ENCODE measurements at places on chromosomes 4 and X.

DNA sequence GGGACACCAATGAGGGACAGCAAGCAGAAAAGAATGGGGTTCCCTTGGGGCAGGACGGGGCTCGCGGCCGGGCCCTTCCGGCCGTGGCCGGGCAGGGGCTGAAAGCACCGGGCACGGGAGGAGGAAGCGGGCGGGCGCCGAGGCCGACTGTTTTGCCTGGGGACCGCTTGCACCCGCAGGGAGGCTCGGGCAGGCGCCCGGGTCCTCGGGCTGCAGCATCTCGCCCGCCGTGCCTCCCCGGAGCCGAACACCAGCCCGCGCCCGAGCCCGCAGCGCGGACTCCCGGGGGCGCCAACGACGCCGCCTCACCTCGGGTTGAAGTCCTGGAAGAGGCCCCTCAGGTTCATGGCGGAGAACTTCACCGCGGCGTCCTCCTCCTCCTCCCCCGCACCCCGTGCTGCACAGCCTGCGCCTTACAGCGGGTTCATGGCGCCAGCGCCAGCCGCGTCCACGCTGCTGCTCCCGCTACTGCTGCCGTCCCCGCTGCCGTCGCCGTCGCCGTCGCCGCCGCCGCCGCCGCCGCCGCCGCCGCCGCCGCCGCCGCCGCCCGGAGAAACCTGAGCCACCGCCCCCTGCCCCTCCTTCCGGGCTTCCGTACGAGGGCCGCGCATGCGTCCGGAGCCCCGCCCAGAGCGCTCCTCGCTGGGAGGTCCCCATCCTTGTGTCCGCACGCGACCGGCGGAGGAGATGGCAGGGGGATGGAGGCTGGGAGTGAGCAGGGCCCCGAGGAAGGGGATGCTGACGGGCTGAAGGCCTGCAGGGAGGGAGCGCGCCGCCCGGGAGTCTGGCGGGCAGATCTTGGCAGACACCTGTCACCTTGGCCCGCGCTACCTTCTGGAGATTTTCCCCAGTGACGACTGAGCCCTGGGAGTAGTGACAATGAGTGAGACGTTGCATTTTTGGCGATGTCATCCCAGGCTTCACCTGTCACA is at the start of gene TMEM185A:
Gene TMEM185A (minus strand): TSS at position 559 of the 932 bp plus-strand sequence. CDS start 212 bp downstream, at position 347.
- DNase-seq: peak; percentile 55

- peak; percentile 1 for DNase-seq
These were observed 157.2 kb downstream of the CFAP299 start for GRCh38 chr4:80492761-80493160.

GRCh38 chr4:102430461-102430910 is 70.7 kb upstream of the NFKB1 start:
- no peak for DNase-seq

DNA sequence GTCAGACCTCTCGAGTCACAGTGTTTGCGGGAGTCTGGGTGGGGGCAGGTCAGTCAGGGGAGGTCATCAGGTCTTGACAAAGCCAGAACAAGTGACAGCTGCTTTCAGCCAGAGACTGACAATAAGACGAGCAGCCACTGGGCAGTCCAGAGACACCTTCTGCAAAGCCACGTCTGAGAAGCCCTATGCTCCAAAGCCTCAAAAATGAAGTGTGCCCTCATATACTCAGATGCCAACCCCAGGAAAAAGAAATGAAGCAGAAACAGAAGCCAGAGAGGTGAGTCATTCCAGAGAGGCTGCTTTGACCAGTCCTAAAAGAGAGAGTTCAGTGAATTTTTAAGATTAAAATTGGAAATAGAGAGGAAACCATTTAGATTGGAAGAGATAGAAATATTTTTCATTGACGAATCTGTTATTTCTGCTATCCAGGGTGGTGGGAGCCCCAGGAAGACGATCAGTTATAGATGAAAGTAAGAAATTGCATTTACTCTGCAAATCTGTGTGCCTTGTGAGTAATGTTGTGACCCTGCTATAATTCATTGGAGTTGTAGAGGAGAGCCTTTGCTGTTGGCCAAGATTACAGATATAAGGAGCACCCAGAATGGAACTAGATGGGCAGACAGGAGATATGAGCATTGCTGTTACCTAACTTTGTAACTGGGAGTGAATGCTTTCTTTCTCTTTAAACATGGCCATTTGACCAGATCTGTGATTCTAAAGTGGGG is 77.9 kb downstream of the LRRC66 start:
- DNase-seq: no peak

DNA sequence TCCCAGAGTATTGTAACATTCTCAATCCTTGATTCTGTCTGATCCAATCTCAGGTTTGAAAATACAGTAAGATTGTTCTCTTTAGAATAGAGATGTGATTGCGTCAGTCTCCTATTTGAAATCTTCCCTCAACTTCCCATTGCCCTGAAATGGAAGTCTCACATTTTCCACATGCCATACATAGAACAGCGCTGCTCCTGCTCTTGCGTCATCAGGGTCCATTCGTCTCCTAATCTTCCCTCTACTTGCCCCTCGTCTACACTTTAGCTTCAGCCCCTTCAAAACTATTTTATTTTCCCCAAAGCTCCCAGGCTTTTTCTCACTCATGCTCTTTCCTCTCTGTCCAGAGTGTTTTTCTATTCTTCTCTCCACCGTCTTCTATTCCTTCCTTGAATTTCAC is 301.7 kb upstream of the MAGEB2 start:
- no peak for DNase-seq

DNA sequence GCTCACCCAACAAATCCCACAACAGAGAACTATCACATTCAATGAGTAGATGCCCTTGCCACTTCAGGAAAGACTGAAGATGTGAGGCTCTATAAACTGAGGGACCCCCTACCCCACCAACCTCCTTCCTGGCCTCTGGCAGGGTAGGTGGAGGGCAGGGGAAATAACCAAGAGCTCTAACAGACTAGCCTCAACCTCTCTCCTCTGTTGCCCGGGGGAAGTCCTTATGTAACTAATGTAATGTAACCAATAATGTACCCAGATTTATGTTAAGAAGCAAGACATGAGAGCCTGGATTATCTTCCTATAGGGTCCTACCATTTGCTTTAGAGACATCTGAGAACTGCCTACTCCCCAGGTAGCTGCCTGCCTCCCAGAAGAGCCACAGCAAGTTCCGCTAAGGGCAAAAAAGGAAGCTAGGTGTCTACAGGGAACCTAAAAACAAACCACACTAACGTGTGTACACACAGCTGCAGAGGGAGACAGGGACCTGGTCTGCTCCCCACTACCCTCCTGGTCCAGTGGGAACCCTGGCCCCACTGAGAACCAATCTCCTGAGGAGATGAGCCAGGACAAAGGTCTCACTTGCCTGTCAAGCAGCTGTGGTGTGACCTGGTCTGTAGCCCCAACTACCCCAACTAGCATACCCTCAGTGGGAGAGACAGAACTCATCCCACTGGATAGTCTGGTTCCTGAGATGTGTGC is 17.7 kb downstream of the OTUD5 start:
- no peak for DNase-seq

DNA sequence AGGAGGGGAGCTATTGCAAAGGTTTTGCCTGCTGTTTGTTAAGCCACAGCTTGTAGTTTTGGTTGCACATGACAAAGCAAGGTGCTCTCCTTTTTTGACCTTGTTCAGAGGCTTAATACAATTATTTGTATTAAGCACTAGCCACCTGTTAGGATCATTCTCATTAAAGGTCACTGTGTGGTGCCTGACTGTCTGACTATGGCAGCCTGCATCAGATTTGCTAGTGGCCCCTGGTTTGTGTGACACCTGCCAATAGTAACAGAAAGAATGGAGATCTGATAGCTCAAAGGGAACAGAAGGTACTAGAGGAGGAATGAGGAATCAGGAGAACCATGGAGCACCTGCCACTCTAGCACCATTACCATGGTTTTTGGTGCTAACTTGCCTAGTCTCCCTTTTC is 102.5 kb downstream of the POLA1 start:
- DNase-seq: no peak

DNA sequence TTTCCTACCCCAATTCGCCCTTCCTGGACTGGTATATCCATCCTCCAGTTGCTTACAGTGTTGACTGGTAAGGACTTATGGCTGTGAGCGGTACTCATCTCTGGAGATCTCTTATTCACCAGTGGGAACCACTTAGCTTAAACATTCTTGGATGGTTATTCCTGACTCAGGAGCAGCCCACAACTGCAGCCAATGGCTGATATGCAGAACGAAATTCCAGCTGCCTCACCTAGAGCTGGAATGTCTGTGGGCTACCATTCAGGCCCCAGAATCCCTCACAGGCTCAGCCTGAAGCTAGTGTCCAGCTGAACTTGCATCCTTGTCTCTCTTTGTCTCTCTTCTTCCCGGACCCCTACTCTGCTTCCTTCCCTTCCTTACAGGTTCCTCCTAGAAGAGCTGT is 138.9 kb upstream of the SMIM31 start:
- no peak for DNase-seq

DNA sequence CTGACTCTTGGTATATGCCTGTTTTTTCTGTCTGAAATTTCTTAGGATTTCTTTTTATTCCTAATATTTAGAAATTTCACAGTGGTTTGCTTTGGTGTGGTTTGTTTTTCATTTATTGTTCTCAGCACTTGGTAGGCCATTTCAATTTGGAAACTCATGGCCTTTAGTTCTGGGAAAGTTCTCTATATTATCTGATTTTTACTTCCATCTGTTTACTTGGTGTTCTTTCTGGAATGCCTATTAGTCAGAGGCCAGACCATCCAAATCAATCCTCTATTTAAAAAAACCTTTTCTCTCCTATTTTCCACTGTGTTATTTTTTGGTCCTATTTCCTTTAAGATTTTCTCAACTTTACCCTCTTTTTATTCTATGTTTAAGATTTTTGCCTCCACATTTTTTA is 188.1 kb upstream of the SFRP2 start:
- no peak for DNase-seq

DNA sequence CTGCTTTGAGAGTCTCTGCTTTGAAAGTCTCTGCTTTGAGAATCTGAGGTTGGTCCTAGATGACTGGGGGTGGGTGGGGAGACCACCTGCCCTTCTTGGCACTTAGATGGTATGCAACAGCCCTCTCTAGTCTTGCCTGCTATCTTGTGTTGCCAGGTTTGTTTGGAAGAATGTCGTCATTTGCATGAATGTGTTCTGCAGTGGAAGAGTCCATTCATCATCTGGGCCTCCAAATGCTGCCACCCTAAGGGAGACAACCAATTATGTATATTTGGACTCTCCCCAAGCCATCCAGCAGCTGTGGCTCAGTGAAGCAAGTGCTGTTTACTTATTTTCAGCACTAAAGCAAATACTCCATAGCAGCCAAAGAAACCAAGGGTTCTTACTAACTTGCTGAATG is 44.6 kb upstream of the TRPC5OS start:
- DNase-seq: no peak

GRCh38 chrX:2538031-2538757 is 37.4 kb upstream of the DHRSX start:
- no peak for DNase-seq

DNA sequence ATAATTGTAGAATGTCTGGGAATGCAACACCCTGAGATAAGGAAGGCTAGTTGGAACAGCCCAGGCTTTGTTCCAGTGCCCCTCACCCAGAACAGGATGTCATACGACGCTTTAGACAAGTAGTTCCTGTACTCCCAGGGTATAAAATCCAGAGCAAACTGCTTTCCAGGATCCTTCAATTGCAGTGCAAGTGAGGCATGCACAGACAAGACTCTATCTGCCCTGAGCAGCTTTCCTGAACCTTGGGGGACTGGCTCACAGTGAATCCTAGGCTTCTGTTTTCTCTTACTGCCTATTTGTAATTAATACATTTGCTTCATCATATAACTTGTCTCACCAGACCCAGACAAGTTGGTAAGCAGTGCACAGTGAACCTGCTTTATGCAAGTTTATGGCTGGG is 48.4 kb upstream of the IL9R start:
- no peak for DNase-seq

DNA sequence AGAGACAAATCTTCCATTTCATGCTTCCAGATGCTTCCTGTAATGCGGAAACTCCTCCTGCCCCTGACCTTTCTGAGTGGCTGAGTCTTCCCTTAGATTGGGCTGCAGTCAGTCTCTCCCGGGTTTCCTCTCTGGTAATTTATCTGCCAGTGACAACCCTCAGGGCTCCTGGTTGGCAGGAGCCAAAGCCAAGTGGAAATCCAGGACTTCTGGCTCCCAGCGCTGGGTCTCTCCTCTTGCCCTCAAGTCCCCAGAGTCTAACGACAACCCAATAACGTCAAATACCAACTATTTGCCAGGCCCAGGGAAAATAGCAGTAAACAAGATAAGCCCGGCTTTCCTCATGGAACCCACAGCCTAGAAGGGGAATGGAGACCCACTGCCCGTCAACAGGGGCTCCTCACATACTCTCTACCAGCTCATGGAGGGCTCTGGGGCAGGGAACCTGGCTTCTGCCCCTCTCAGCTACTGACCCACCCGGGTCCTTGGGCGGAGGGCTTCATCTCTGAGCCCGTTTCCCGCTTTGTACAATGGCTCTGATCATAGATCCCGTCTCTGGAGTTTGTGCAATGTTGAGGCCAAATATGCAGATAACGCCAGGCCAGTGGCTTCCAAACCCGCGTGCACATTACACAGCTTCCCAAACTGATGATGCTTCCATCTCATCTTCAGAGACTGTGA is 1.1 kb upstream of the TBC1D14 start:
- no peak for DNase-seq

DNA sequence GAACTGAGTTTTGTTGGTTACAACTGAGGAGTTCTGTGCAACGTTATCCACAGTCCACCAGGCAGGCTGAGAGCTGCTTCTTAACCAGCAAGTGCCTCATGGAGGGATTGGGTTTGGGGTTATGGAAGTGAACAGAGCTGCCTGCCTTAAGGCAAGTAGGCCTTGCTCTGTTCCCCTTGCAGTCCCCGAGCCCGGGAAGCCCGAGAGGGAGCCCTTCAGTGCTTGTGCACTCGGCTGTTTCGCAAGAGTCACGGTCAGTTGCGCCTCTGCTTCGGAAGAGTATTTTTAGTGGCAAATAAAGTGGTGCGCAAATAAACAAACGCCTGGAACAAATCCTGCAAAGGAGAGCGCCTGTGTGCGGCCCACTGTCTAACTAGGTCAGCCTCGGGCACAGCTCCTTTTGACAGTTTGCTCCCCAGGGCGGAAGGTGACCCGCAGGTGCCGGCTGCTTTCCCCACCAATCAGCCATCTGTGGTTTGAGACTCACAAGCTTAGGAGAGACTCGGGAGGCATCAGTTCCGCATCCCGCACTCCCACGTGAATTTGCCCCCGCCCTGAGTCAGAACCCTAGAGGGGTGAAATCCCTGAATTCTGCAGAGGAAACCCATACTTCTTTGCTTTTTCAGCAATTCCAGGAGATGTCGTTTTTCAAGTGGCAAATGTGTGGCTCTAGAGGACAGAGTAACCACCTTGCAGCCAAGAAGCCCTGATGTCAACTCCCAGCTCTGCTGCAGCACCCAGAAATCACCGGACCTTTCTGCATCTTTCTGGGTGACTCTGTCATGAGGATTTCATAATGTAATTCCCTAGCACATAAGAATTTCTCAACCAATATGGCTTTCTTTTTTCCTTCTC is 56.8 kb downstream of the LGI2 start:
- no peak for DNase-seq

All from stimulated activated CD4-positive, alpha-beta T cell treated with anti-CD3 and anti-CD28 coated beads, Interleukin-2, amount 100 ng/mL, for 48 hours (primary cell).